ENCODE measurements at places on chromosomes 5 and 9.

- no peak for DNase-seq
Measured at GRCh38 chr9:113790093-113790492, 86.0 kb upstream of the ZNF618 start.

- DNase-seq, result no peak
Measured at GRCh38 chr9:111743275-111743674, 51.5 kb downstream of the SHOC1 start.

DNA sequence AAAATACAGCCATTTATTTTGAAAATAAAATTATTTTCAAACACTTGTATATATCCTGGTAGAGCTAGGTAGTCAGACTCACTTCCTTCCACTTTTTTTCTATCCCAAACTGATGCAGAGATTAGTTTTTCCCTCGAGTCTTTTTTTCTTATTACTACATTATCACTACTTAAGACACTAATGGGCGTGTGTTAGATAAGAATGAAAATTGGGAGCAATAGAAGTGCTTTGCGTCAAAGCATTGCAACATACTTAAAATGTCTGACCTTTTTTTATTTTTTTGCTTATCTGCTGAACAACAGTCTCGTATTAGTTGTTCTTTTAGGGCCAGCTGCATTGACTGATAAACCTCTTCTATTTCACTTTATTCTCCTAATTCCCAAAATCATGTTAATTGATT lies 1278.7 kb downstream of the CDH12 start:
- DNase-seq, result no peak

DNA sequence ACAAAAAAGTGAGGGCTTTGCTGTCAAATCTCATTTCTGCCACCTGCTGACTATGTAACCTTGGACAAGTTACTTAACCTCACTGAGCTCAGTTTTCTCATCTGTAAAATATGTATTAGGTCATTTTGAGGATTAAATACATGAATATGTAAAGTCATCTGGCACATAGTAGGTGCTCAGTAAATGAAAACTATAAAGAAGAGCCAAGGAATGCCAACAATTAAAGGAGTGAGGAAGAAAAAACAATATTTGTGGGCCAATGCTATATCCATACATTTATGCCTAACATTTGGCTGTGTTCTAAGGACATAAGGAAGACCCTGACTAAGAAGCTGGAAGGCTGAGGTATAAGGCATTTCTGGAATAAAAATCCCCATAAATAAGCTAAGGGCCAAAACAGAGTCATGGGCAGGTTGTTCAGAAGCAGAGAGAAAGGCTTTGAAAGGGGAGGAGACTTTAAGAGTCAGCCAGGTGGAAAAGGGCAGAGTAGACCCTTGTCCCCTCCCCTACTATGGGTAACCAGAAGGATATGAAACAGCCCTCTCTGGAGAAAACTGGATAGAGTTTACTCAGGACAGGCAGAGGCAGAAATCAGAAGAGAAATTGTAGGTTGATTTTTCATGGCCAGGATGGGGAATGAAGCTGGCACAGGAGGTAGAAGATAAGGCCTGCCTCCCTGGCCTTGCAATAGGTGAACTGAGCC lies 47.6 kb upstream of the SIL1 start:
- no peak for DNase-seq

GRCh38 chr9:4099976-4100735 lies 199.7 kb downstream of the GLIS3 start:
- no peak for DNase-seq

GRCh38 chr5:142699184-142699720 lies 13.4 kb upstream of the FGF1 start:
- DNase-seq, result peak; percentile 25

DNA sequence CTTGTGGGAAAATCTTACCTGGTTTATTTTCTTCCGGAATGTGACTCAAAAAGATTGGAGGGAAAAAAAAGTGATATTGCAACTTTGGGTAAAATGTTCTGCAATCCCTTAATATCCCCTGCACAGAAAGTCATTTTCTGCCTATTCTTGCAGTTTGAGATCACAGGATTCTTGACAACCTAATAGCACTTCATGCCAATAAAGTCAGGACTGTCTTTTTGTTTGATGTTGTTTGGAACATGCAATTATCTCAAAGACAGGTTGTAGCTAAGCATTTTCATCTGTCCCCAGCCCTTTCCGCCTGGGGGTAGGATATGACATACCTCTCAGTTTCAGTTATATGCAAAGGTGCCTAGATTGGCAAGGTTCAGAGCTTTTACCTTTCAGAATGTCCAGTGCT lies 63.9 kb downstream of the ALDH1A1 start:
- no peak for DNase-seq

GRCh38 chr9:18002718-18003438 lies 424.0 kb downstream of the SH3GL2 start:
- no peak for DNase-seq

DNA sequence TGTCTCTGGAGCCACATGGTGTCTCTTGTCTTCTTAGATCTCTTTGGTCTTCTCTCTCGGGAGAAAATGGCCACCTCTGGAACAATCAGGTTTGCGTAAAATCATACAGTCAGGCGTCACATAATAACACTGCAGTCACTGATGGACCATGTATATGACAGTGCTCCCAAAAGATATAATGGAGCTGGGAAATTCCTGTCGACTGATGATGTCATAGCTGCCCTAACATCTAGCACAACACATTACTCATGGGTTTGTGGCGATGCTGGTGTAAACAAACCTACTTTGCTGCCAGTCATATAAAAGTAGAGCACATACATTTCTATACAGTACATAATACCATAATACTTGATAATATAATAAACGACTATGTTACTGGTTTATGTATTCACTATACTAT lies 30.1 kb upstream of the RAI14 start:
- DNase-seq, result no peak

- no peak for DNase-seq
Measured at GRCh38 chr9:3018691-3019230, 174.9 kb upstream of the PUM3 start.

Data from esophagus squamous epithelium (tissue), 5 donors.